ENCODE measurements at places on chromosomes 7 and 10.

GRCh38 chr10:12489806-12490205 is 140.5 kb downstream of the CAMK1D start:
- no peak for DNase-seq

DNA sequence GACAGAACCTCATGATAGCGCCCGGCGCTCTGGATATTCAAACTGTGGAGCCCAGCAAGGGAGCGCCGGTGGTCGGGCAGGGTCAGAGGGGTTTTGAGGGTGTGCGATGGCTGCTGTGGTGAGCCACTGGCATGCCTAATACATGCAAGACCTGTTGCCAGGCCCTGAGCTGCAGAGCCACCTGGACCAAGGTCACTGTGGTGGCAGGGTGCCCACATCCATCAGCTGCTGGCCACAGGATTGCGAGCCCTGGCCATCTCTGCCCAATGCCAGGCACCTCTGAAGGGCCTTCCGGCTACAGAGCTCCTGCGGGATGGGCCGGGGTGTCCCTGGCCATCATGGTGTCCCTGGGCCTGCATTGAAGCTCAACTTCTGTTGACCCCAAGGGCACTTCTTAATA is 123.0 kb upstream of the TNRC18 start:
- DNase-seq, result no peak

DNA sequence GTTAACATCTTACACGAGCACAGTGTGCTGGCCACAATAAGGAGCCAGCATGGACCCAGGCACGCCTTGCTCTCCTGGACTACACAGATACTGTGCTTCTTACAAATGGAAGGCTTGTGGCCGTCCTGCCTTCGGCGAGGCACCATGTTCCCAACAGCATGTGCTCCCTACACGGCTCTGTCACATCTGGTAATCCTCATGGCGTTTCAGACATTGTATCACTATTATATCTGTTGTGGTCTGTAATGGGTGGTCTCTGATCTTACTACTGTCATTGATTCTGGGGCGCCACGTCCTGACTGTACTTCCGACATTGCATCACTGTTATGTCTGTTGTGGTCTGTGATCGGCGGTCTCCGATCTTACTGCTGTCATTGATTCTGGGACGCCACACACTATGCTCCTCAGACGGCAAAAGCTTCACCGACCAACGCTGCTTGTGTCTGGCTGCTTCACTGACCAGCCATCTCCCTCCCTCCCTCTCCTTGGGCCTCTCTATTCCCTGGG is 195.4 kb downstream of the MAD1L1 start:
- no peak for DNase-seq

DNA sequence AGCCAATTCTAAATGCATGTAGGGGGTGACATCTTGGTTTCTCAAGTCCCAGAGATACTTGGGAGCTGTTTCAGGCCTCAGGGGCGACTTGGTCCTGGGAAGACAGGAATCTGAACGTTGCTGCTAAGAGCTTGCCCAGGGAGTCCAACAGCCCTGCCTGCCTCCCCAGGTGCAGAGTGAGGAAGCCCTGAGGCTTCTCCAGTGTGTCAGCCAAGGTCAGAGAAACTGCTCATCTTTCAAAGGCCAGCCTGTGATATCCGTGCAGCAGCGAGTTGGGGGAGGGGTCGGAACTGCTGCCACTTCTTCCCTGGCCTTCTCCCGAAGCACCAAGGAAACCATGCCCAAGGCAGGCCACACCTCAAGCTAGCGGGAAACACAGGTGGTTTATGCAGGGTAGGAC is 9.7 kb downstream of the GDF2 start:
- no peak for DNase-seq

DNA sequence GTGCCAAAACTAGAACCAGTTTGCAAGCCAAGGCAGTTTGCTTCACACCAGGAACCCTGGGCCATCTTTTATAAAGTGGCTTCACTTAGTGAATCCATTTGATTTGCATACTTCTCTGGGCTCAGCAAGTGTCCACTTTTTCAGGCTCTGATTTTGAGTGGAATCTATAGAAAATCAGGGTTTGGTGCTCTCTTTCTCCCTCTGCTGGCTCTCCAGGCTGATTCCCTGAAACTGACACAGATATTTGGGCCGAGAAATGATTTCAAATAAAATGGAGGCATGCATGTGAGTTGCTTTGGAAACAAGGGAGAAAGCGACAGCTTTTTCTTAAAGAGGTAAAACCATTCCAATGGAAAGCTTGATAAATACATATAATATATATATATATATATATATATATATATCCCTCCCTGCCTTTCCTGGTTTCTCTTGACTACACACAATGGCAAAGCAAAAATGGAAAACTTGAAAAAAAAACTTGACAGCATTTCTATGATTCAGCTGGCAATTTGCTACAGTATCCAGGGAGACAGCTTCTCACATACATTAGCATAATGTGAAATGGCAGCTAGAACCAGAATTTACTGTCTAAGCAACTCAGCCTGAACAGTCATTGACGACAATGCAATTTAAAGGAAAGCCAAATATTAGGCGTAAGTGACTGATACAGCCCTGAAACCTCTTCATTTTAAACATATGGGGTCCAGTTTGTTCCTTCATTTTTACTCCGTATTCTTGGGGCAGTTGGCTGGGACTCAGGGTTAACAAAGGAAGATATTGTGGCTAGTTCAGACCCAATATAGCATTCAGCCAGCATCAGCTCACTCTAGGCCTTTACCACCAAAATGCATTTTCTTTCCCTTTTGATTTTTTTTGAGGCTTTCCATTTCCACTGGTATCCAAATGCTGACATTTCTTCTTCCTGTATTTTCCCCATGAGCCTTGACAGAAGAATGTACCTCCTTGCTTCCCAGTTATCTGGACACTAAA is 188.5 kb downstream of the TMEM178B start:
- DNase-seq, result no peak

- DNase-seq, result no peak
These were observed 250.6 kb upstream of the NPVF start for GRCh38 chr7:25478925-25479324.

- no peak for DNase-seq
These were observed 36.9 kb downstream of the GDI2 start for GRCh38 chr10:5776136-5776880.

GRCh38 chr10:75825661-75826060 is 394.2 kb downstream of the LRMDA start:
- DNase-seq, result no peak

DNA sequence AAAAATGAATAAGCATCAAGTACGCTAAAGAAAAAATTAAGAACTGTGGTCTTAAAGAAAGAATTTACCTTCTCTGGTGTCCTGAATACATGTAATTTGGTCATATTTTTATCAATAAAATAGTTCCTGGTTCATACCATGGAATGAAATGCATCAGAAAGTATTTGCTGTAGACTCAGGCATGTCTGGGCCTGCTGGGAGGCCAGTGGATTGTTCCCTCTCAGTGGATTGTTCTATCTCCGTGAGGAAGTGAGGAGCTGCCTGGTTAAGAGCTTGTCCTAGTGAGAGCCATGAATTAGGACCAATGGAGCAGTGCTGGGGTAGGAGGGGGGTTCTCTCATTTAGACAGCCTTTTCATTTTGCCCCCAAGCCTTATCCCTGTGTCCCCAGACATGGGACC is 211.7 kb upstream of the HABP2 start:
- DNase-seq, result no peak

DNA sequence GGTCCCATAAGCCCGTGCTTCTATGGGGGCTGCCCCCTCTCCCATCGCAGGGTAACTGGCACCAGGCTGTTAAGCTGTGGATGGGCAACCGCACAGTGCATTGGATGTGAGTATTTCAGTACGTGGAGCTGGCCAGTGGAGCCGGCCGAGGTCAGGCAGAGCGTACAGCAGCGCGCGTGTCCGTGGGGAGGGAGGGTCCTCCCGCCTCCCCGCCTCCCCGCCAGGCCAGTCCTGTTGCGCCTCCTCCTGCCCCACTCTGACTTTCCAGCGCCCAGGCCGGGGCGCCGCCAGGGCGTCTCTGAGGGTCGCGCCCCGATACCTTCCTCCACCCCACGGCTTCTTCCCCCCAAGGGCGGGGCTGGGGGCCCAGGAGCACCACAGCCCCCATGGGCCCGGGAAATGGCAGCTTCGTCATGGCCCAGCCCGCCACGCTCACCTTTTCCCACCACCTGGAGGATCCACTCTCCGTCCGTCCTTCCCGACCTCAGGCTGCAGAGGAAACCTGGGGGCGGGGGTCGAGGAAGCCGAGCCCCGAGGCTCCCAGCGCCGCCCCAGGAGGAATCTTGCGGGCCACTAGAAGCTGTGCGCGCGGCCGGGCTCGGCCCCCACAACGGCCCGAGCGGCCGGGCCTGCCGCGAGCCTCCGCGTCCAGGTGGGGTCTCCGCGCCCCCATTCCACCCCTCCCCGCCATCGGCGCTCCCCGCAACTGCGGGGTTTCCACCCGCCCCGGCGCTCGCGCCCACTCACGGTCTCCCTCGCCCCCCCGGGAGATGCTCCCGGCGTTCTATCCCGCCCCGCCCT is 831 bp upstream of the PFKP start:
- no peak for DNase-seq

Measured in astrocyte of the cerebellum (primary cell).